ENCODE measurements at places on chromosomes 1 and 21.

DNA sequence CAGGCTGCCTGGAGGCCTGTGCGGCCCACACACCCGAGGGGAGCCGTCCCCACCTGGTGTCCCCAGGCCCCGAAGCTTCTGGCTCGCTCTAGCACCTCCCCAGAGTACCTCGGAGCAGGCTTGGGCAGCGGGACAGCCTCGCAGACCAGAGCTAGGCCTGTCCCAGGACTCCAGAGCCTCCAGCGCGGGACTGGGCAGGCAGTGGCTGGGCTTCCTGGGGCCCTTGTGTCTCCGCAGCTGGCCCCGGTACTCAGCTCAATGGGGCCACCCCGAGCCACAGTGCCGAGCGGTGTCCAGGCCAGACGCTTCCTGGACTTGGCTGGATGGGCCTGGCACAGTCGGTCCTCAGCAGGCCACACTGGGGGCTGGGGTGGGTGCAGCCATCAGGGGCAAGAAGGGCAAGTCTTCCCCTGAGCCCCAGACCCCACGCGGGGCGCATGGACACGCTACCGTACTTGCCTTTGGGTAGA, 4.9 kb downstream of the SCNN1D start:
- no peak for DNase-seq

DNA sequence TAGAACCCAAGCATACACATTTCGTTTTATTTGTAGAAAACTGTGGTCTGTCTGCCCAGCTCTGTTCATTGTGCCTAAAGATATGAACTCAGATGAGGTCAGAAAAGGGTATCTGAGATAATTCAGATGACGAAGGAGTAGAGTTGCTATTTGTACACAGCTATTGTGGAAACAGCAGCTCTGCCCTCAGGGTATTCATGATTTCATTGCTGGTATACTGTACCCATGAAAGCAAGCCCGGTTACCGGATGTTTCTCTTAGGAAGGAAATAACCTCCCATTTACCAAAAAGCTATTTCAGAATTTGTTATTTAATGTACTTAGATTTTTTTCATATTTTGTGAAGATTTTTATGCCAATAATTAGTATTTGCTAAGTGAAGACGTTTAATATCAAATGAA, 37.8 kb downstream of the SMAP2 start:
- DNase-seq: no peak

- peak; percentile 99 for DNase-seq
Observed at GRCh38 chr1:96538883-96539282, 182.7 kb upstream of the PTBP2 start.

- no peak for DNase-seq
Observed at GRCh38 chr1:154867841-154868605, 2.1 kb downstream of the KCNN3 start.

- no peak for DNase-seq
Observed at GRCh38 chr1:38990386-38990737, 714 bp upstream of the AKIRIN1 start.

- no peak for DNase-seq
Observed at GRCh38 chr1:152049291-152050083, 12.7 kb upstream of the S100A11 start.

- no peak for DNase-seq
Observed at GRCh38 chr1:156914440-156914856, 6.0 kb upstream of the LRRC71 start.

GRCh38 chr1:55988963-55989452, 590.4 kb downstream of the PLPP3 start:
- DNase-seq: no peak

DNA sequence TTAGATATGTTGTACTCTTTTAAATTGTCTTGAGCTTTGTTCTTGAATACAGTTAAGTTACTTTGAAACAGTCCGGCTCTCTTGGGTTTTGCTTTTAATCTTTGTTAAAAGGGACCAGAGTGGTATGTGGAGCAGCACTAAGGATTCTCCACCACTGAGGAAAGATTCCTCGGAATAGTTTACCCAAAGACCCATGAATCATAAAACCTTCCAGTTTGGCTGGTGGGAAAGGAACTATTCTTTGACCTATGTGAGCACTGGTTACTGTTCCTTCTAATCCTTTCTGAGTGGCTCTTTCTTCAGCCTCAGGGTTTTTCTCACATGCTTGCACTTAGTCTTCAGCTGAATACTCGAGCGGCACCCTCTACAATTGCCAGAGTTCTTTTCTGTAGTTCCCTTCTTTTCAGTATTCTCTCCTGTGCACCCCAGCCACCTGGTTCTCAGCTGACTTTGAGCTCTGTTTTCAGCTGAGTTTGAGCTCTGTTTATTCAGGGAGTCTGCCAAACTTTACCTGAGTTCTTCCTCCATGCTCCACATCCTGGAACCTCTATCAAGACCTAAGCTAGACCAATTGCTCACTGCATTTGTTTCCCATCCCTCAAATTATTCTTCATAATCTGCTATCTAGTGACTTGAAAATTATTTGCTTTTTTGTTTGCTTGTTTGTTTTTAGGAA, 253.8 kb upstream of the PLXNA2 start:
- no peak for DNase-seq

DNA sequence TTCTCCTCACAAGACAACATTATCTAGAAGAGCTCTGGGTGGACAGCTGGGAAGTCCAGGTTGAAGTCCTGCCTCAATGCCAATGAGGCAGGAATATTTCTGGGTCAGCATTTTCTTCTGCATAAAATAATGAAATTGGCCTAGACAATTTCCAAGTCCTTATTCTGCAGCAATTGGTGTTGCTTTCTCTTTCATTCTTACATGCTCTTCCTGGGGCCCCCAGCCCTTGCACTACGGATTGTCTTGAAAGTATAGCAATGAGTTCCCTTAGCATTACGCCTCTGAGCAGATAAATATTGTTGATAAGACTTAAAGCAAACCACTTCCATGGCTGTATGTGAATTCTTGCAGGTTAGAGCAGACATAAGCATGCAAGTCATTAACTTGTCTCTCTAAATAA, 188.5 kb downstream of the TGFBR3 start:
- DNase-seq: no peak

- no peak for DNase-seq
Observed at GRCh38 chr1:35883635-35884101, 659 bp downstream of the AGO1 start.

DNA sequence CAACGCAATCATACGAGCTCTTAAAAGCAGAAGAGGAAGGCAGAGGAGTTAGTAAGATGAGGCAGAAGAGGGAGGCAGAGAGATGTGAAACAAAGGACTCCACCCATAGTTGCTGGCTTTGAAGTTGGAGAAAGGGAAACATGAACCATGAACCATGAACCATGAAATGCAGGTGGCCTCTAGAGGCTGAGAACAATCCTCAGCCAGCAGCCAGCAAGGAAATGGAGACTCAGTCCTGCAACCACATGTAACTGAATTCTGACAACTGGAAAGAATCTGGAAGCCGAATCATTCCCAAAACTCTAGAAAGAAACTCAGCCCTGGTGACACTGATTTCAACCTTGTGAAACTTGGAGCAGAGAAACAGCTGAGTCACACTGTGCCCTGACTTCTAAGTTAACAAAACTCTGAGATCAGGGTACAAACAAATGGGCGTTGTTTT, 10.1 kb downstream of the DIPK1A start:
- DNase-seq: no peak

DNA sequence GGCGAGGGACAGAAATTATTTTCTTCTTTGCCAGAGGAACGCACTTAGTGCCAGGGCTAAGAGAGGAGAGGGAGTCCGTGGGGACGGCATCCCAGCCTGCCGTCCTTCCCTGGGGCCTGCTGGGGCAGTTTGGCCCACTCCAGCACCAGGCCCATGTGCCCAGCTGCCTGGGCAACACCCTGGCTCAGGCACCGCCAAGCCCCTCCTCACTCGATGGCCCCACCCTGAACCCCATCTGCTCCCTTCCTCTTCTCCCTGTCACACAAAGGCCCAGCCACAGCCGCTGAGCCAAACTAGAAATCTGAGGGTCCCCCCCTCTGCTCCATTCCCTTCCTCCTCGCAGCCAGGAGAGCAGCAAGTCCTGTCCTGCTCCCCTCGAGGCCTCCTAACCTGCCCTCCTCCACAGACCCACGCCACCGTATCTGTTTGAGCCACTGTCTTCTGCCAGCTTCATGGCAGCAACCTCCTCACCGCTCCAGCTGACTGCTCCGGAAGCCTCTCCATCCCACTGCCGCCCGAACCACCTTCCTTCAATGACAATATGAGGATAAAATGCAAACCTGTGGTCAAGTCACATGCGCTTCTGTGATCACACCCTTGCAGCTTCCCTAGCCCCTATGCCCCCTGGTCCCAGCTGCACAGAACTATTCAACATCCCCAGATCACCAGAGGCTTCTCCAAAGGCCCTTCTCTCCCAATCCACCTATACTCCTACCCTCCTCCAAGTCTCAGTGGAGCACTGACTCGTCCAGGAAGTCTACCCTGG, 8.4 kb upstream of the TNNI1 start:
- no peak for DNase-seq

DNA sequence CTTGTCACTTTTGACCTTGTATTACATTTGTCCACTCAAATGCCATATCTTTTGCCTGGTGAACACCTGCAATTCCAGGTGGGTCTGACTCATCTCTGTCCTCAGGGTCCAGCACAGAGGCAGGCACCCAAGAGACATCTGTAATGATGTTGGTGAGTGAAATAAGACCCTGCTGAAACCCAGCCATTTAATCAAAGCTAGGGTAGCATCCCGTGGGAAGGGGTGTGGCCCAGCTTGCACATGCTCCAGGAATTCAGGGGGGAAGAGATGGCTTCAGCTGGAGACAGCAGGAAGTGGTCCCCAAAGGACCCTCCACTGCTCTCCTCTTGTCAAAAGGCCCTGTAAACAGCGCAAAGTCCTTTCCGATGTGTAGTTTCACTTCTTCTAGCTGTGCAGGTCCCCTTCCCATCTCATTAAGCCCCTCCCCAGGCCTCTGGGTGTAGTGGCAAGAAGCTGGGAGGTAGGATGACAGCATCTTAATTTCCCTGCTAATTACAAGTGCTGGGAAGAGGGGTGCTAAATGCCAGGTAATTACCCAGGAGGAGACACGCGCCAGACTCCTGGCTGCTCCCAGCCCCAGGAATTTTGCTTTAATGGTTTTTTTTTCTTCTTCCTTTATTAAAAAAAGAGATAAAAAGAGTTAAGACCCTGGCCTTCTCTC, 54.4 kb upstream of the TRABD2B start:
- DNase-seq: no peak

DNA sequence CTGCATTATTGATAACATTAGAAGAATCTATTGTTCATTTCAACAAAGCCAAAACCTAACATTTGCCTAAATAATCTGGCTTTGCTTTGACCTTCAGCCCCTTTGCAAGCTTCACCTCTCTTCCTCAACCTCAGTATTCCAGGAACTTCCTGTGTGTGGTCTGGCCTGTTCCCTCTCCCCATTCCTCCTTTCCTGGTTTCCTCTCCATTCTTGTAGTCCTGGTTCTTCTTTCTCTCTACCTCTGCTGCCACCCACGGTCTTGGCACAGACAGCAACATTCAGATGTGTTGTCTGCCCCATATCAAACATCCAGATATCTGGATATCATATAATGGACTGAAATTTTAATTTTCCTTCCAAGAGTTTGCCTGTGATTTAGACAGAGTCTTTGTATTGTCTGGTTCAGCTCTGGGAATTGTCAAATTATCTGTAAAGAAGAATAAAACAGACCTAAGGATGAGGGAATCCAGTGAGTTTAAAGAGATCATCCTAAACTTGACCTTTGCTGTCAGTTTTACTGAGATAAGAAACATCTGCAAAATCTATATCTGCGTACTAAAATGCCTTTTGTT, 148.1 kb upstream of the KCTD3 start:
- DNase-seq: no peak

DNA sequence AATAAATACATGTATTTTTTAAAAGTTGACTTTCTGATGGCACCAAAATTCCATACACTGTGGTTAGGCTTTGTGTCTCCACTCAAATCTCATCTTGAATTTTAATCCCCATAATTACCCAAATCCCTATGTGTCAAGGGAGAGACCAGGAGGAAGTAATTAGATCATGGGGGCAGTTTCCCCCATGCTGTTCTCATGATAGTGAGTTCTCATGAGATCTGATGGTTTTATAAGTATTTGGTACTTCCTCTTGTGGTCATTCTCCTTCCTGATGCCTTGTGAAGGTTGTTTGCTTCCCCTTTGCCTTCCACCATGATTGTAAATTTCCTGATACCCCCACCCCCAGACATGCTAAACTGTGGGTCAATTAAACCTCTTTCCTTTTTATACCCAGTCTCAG, 1218.4 kb upstream of the PRMT6 start:
- DNase-seq: no peak

DNA sequence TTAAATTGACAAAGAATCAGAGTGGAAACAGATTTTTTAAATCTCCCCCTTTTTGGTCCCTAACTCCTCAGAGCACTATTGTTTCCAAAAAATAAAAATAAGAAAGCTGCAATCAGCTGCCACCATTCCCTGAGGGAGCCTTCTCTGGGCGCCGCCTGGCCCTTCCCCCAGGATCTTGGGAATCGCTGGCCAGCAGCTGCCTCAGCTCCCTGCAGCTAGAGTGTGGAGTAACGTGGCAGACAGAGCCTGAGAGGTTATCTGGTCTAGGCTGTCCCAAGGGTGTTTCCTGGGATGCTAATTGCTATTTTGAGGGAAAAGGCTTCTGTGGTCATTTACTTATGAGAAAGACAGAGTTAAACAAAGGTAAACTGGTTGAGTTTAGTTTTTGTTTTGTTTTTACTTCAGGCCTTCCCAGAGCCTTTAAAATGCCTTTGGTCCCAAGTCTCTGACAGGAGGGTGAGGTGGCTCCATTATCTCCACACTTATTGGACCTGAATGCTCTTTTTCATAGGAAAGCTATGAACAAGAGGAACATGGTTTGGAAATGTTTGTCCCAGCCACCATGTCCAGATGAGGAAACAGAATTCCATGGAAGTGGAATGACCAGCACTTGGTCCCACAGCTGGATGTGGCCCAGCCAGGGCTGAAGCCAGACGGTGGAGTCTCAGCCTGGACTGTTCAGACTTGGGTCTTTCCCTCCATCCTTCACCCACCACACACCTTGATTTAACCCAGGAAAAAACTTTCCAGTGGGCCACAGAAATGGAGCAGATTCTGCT, 14.1 kb upstream of the KIAA1614 start:
- no peak for DNase-seq

DNA sequence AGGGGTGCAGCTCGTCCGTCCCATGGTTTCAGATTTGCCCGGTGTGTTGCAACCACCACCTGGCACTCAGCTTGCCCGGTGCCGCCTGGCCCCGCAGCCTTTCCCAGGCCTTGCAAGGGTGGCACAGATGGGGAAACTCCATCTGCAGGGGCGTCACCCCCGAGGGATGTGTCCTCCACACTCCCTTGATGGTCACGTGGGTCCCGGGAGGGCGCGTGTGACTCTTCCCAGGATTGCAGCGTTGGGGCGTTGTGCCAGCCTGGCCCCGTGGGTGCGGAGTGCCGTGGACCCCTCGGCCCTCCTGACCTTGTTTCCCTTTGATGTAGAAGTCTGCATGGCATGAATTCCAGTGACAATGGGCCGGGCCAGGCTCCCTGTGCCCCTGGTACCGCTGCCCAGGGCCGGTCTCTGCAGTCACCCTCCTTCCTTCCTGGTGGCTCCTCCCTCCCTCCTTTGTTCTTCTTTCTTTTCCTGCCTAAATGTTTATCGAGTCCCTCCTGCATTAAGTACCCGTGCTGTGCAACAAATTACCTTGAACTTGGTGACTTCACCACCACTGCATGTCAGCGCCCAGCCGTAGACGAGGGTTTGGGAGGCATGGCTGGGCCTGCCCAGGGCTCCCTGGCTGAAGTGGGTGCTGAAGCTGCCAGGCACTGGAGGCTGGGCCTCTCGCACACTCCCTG, 22.9 kb downstream of the RRP1 start:
- no peak for DNase-seq
